ENCODE measurements at places on chromosomes 2 and 18.

DNA sequence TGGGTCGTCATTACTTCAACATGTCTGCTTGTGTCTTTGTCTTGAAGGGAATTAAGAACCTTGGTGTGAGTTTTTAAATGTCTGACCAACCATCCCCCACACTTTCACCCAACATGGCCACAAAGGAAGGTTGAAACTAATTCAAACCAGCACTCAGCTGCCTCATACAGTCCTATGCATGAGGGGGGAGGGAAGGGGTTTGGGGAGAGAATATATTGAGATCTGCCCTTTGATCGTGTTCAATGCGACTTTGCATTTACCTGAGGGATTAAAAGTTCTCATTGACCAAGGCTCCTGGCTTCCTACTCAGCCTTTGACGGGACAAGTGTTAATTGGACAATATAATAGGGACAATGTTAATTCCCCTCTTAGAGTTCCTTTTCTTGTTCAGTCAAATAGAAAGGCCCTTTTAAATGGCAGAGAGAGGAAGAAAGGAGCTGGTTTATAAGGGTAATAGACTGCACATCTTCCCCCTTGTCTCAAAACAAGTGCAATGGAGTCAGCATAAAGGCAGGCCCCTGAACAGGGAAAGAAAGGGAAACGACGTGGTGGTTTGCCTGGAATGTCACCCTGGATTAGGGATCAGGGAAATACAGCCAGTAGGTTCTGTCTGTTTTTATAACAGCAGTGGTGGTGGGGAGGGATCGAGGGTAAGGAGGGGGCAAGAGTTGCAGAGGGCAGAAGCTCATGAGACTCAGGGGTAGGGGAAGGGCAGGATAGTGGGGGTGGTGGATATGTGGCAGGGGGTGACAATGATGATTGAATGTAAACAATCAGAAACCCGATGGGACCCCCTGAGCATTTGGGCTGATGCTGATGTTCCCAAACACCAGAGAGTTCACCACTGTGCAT, 198.7 kb downstream of the MYCN start:
- DNase-seq, result no peak

DNA sequence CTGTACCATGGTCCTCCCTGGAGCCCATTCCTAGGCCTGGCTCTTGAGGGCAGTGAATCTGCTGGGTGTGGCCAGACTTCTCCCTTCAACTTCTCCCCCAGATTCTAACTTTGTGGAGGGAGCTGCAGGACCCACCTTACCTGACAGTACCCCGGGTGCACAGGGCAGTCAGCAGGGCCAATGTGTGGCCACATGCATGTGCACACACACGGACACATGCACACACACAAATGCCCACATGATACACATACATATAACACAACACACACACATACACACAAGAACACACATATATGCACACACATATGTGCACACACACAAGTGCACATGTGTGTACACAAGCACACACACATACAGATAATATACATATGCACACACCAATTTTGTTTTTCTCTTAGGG, 300.0 kb upstream of the HS6ST1 start:
- DNase-seq, result no peak

DNA sequence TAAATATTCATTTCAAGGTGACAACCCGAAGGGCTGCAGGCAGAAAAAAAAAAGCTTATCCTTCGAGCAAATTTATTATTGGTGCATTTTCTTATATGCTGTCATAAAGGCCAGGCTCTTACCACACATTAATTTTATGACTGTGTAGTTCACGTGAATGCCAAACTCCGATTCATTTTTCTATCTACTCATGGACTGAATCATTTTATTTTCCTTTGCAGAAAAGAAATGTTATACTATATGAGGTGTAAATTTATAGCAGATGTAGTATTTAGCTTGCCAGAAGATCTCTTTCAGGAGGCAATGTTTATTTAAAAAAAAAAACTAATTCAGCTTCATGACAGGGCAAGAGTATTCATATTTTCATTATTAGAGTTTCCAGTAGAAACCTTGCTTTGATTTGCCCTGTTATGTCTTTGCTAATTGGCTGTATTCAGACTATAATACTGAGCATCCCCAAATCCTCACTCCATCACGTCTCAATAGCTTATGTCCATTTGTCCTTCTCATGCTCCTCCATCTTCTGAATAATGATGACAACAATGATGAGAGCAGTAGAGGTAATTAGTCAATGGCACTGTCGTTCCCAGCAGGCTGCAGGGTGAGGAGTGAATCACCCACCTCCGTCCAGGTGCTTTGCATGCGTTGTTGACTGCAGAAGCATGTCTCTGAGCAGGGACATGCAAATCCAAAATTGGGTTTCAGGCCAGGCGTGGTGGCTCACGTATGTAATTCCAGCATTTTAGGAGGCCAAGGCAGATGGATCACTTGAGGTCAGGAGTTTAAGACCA, 101.1 kb upstream of the RAB12 start:
- DNase-seq, result no peak

DNA sequence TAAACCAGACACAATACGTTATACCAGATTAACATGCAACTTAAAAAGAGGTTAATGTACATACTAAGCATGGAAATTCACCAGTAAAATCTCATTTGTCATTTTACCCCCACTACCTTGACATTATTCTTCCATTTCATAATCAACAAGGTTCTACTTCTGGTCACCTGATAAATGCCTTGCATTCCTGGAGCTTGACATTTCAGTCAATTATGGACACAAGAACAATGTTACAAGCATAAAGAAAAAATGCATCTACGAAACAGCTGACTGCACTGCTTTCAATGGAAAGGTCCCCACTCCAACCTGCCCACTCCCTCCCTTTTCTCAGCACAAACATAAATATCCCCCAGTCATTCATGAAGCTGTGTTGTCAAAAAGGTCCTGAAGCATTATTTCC, 31.4 kb downstream of the ARL5A start:
- DNase-seq, result no peak

DNA sequence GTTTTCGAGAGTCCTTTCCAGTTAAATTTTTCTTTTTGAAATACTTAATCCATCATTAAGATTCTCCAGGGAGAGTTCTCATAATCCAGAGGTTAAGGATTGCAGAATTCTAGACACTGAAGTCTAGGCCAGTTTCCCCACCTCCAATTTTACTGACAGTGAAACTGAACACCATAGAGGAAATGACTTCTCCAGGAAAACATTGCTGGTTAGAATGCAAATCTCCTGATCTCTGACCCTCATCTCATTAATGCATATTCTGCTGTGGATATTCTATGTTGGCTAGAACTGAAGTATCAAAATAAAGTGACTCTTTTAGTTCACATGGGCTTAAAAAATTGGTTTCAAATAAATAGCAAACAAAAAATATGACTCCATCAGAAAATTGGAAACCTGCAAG, 105.8 kb upstream of the UGP2 start:
- no peak for DNase-seq

DNA sequence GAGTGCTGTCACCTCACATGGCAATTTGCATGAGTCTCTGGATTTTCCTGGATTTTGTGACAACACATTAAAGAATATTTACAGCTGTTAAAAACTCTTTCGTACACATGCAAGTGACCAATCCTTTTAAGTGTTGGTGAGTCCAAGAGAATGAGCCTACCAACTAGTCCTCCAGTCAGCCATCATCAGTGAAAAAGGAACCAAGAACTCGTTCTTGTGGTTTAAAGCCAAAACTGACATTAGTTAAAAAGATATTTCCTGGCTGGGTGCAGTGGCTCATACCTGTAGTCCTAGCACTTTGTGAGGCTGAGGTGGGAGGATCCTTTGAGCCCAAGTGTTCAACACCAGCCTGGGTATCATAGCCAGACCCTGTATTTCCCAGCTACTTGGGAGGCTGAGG, 215.4 kb upstream of the ITGA4 start:
- DNase-seq, result peak; percentile 10

DNA sequence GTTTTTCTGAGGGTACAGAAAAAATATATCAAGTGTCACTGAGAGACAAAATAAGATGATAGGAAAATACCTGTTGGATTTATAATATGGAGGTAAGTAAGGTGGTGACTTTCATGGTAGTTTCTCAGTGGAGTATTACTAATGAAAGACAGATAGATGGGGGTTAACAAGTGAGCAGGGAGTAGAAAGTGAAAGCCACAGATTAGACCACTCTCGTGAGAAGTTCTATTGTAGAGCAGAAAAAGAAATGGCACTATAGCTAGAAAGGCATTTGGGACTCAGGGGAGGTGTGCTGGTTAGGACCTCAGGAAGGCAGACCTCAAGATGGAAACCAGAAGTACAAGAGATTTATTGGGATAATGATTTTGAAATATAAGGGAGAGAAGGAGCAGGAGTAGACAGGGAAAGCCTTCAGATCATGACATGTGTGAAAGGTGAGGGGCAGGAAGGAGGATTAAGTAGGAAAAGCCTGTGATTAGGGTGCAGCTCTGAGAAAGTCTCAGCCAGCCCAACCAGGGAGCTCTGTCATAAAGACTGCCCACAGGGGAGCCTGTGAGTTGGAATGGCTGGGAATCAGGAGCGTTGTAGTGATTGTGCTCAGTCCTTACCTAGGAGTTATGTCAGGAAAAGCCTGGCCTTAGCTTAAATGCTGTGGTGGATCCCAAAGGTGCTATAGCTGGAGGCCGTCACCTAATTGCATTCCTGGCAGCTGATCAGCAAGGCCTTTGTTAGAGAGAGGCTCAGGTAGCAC, 198.1 kb downstream of the IKZF2 start:
- DNase-seq, result no peak

- no peak for DNase-seq
Measured at GRCh38 chr2:209773377-209773776, 1.7 kb downstream of the UNC80 start.

GRCh38 chr18:60024857-60025256, 125.1 kb downstream of the PMAIP1 start:
- no peak for DNase-seq

DNA sequence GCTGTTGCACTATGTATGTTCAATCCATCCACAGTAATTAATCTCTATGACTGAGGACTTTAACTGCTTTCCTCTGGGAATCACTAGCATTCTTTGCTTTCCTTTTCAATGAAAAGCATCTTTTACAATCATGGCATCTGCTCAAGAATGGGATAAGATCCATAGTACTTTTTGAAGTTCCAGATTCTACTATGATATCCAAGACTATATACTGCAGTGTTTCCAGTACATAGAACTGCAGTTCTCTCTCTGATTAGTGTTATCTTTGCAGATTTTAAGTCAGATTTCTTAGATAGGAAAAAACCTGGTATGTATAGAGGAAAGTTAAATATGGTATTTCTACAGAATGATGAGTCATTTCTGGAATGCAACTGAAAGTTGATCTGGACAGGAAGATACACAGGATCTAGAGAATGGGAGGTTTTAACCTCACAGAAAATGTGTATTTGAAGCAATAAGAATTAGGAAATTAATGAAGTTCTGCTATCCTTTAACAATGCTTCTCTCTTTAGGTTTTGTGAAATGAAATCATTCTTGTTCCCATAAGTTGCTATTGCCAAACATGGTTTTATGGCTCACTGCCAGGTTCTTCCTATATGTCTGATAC, 670.7 kb downstream of the ERBB4 start:
- no peak for DNase-seq

- DNase-seq, result no peak
Measured at GRCh38 chr2:201349601-201350000, 7.5 kb downstream of the FLACC1 start.
